ENCODE measurements at places on chromosomes 3 and 15.

DNA sequence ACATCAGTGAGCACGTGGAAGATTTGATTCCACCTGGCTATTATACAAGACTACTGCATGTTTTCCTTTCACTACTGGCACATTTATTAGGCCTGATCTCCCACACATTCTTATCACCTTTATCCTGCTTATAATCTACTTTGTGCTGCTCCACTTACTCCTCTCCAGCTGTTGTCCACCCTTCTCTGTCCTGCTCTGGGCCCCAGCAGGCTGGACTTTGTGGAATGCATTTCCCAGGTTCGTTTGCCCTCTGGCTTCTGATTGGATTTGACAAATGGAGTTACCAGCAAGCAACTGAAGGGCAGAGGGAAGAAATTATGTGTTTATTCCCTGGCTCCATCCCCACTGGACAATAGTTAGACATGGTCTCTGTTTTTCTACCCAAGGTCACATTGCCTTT, 75.5 kb downstream of the DCLK3 start:
- no peak for DNase-seq

GRCh38 chr3:87436781-87437543, 160.6 kb upstream of the POU1F1 start:
- DNase-seq: no peak

DNA sequence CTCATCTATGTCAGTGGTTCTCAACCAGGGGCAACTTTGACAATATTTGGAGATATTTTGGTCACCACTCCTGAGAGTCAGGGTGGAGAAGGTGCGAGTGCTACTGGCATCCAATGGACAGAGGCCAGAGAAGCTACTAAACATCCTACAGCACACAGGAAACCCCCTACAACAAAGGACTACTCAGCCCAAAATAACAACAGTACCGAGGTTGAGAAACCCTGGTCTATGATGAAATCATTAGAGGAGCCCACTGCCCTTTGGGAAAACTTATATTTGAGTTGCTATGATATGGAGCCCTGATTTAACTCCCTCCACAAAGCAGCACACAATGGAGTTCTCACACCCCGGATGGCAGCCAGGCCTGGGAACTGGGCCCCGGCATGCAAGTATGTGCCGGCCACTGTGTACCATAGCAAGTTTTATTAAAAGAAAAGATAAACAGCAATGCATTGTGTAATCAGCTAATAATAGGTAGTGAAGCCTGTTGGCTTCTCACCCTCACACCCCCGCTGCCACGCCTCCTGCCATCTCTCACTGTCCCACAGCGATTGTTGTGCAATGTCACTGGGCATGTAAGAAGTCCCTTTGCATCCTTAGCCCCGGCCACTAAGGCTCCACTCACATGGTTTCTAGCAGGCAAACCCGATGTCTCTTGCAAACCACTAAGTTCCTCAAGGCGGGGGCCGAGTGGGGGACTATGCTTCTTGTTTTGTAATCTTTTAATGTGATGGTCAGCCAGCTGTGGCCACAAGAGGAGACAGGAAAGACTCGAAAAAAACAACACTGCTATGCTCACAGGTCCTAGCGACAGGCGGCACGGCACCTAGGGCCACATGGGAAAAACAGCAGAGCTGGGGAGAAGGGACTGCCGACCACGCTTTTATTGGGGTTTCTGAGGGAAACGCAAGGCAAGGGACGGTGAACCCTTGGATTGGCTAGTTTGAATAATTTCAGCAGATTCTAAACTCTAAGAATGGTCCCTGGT, 110.0 kb downstream of the AQP9 start:
- no peak for DNase-seq

- no peak for DNase-seq
Observed at GRCh38 chr15:91192690-91193377, 92.8 kb downstream of the SV2B start.

DNA sequence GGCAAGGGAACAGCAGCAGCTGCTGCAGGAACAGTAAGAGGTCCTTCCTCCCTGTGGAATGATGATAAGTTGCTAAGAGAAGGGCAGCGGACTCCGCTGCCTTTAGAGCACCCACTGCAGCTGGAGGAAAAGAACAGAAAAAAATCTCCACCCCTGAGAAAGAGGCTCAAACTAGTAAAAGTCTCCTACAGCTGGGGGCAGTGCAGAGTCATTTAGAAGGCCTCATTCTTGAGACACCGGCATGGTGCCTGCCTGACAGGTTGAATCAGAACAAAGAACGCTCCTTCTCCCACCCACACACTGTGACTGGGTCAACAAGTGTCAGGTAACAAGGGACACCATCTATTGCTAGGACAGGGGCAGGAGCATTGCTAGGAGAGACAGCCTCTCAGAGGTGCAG, 188.4 kb downstream of the ABHD5 start:
- DNase-seq: no peak

GRCh38 chr3:152385761-152386160, 117.0 kb downstream of the MBNL1 start:
- no peak for DNase-seq

- no peak for DNase-seq
Observed at GRCh38 chr3:122635789-122636188, 44.9 kb upstream of the PARP14 start.

- no peak for DNase-seq
Observed at GRCh38 chr3:155495387-155495786, 201.9 kb upstream of the STRIT1 start.

DNA sequence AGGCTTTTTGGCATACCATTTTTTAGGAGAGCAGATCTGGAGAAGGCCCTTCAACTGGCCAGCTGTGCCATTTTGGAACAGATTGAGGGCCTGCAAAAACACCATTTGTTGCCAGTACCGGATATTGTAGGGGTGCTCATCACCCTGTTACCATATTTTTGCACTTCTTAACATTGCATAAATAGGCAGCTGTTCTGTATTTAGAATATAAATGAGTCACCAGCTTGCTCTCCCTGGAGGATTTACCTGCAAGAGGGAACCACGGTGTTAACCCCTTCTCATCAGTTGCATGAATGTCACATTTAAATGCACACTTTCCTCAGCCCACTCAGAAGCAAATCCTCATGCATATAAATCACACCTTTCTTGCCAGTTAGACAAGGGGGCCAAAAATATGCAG, 435.6 kb downstream of the ROBO2 start:
- DNase-seq: no peak

DNA sequence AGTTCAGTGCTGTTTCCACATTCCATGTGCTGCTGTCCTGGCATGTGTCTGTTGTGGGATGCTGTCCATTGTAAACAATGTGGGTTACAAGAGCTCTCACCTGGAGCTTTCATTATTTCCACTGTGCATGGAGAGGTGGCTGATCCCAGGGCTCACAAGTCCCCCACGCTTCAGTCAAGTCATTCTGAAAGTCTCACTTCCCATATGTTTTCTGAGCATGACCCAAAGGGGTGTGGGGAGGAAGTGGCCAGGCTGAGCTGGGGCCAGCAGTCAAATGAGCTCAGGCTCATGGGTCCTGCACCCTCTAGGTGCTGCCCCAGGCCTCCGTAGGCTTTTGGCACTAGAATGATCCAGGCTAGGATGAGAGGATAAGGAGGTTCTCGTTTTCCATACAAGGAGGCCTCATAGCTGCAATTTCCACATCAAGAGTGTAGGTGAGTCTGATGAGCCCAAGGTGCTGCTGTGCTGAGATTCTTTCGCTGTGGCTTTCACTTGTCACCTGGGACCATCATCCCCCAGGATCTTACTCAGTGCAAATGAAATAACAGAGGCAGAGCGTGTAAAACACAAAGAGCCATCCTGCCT, 22.0 kb downstream of the STARD5 start:
- no peak for DNase-seq

DNA sequence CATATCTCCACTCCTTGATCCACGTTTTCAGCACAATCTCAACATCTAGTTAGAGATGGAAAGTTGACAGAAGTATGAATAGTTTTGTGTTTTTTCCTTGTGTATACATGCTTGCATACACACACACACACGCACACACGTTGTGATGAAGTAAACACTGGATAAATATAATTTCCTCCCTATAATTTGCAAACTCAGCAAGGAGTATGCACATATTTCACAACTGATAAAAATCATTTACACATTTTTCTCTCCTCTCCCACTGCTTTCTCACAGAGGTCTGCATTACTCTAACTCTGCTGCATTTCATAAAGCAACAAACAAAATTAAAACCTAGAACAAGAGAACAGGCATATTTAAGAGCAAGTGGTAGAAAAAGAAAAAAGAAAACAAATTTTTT, 320.9 kb downstream of the ERC2 start:
- no peak for DNase-seq

DNA sequence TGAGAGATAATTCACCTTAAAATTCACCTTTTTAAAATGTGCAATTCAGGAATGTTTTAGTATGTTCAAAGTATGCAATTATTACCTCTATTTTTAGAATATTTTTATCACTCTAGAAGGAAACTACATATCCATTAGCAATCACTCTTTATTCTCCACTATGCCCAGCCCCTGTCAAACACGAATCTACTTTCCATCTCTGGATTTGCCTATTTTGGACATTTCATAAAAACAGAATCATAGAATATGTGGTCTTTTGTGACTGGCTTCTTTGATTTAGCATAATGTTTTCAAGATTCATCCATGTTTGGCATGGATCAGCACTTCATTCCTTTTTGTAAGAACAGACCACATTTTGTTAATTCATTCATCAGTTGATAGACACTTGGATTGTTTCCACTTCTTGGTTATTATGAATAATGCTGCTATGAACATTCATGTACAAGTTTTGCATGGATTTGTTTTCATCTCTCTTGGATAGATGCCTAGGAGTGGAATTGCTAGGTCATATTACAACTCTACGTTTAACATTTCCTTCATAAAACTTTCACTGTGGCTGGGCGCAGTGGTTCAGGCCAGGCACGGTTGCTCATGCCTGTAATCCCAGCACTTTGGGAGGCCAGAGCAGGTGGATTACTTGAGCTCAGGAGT, 12.7 kb downstream of the HMCES start:
- DNase-seq: no peak

- peak; percentile 7 for DNase-seq
Observed at GRCh38 chr3:190321789-190322603, at the start of gene CLDN1. TSS of gene CLDN1 (minus strand) at chr3:190322446. CDS start at chr3:190322206, 240 bp downstream.

DNA sequence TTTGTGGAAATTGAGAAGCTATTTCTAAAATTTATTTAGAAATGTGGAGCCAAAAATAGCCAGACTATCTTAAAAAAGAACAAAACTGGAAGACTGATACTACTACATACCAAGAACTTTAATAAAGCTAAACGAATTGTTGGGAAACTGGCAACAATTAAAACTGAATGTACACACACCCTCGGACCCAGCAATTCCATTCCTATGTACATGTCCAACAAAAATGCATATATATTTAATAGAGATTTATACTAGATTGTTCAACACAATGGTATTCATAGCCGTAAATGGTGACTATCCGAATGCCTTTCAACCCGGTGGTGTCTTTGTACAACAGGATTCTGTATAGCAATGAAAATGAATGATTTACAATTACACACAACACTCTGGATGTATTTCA, 136.5 kb upstream of the RASGRP1 start:
- no peak for DNase-seq

- no peak for DNase-seq
Observed at GRCh38 chr3:148884261-148884660, 19.2 kb downstream of the CPA3 start.

DNA sequence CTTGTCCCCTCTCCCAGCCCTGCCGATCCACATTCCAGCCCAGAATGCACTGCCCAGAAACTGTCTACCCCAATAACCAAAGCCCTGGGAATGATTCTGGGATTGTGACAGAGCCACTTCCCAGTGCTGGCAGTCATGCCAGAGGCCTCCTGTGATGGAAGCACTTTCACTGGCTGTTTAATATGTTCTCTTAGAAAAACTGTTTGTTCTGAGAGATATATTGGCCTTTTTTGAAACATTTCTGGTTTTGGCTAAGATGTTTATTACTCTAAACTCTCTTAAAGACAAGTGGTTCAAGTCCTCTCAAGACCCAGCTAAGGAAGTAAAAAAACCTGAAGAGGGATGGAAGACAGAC, 74.0 kb upstream of the HACD2 start:
- no peak for DNase-seq

DNA sequence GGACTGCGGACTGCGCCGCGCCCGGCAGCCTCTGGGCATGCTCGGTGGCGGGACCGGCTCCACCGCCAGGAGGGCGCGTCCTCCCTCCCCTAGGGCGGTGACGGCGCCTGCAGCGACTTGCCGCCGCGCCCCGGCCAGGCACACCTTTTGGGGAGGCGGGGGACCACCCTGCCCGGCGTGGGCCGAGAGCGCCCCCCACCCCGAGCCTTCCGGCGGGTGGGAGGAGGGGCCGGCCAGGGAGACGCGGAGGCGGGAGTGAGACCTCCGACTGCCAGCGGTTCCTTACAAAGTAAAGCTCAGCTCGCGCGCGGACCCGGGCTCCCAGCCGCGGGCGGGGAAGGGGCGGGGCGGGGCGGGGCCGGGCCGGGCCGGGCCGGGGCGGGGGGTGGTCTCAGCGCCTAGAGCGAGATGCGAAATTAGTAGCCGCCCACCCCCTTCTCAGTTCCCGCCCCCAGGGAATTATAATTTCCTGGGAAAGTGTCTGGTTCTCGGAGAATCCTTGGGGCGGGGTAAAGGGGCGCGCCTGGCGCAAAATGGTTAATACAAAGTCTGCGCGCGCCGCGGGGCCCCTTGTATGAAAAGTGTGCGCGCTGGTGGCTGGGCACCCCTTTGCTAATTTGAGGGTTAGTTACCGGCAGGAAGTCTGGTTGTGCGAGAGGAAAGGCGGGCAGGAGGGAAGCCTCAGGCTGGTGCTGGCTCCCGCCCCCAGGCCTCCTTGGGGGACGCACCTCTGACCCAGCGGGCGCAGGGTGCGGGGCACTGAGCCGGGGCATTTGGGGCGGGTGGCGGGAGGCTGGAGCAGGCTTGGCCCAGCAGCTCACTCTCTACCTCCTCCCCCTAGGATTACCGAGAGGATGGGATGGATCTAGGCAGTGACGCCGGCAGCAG, 224.8 kb upstream of the IL12A start:
- peak; percentile 50 for DNase-seq

DNA sequence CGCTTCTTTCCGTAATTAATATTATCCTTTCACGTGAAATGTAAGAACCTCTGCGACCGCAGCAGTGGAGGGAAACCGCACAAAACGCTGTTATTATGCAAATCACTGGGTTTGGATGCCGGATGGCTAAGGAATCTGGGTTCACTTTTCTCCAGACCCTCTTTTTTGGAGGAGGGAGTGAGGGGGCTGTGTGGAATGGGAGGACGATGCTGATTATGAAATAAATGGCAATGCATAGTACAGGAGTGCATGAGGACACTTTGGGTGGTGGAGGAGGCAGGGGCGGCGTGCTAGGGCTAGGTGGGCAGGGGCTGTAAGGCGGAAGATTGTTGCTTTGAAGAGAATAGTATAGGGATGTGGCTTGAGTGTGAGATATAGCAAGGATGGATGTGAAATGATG, 1.8 kb downstream of the CADM2 start:
- no peak for DNase-seq

Measured in brain pericyte (primary cell).